ENCODE measurements at places on chromosomes 6 and 20. TPM values are rescaled to one million over a fixed set of nuclear protein-coding genes. Genes with fewer than 3 reads are reported as not detected.

HSPA12B gene
- total RNA-seq: 0.22 TPM

CRISP2 gene
- total RNA-seq: not detected

HCRTR2 gene
- not detected for total RNA-seq

PIGU gene
- 15.7 TPM for total RNA-seq

MED23 gene
- 48.2 TPM for total RNA-seq

ENPP1 gene
- total RNA-seq: 68.5 TPM

ERVFRD-1 gene
- total RNA-seq: not detected

GPR63 gene
- 0.11 TPM for total RNA-seq

HLA-DMB gene
- not detected for total RNA-seq

CGAS gene
- total RNA-seq: 7.9 TPM
